ENCODE measurements at places on chromosomes 12 and 14. TPM values are rescaled to one million over a fixed set of nuclear protein-coding genes. Genes with fewer than 3 reads are reported as not detected.

DLGAP5 gene
- total RNA-seq, result 150 TPM

GLIPR1L1 gene
- total RNA-seq, result 1.7 TPM

ARHGEF40 gene
- total RNA-seq, result 53.1 TPM

GPR132 gene
- not detected for total RNA-seq

UNC79 gene
- 2.5 TPM for total RNA-seq

ZCRB1 gene
- total RNA-seq, result 52.5 TPM

RD3L gene
- total RNA-seq, result not detected

CLEC1B gene
- total RNA-seq, result not detected

OTX2 gene
- 33.9 TPM for total RNA-seq

GARIN6 gene
- total RNA-seq, result not detected

ADCY4 gene
- total RNA-seq, result 0.35 TPM

CLEC7A gene
- total RNA-seq, result not detected

PLBD1 gene
- total RNA-seq, result 12.3 TPM

NYNRIN gene
- total RNA-seq, result 18.3 TPM

CD69 gene
- total RNA-seq, result not detected

COL2A1 gene
- total RNA-seq, result 14.6 TPM

FAM222A gene
- 1.1 TPM for total RNA-seq

STYK1 gene
- 1.6 TPM for total RNA-seq

IAPP gene
- total RNA-seq, result not detected

SOX5 gene
- 2.6 TPM for total RNA-seq

CALCOCO1 gene
- 20.3 TPM for total RNA-seq

NKX2-1 gene
- total RNA-seq, result not detected

CLEC1A gene
- not detected for total RNA-seq

IL22 gene
- total RNA-seq, result not detected

OTOGL gene
- total RNA-seq, result 0.31 TPM

TRIM9 gene
- total RNA-seq, result 5.4 TPM

SMIM41 gene
- total RNA-seq, result 0.31 TPM

STAT6 gene
- total RNA-seq, result 32.9 TPM

IRAK3 gene
- 2.2 TPM for total RNA-seq

VWF gene
- 0.60 TPM for total RNA-seq

HAL gene
- total RNA-seq, result 0.17 TPM

CMKLR1 gene
- total RNA-seq, result 1.7 TPM

MYH6 gene
- total RNA-seq, result not detected

TTC6 gene
- not detected for total RNA-seq
